ENCODE measurements at places on chromosomes 3 and 15.

GRCh38 chr3:179036626-179037300, 34.8 kb downstream of the ZMAT3 start:
- no peak for DNase-seq

GRCh38 chr15:33068007-33068481, 126.5 kb downstream of the FMN1 start:
- DNase-seq, result peak; percentile 89

GRCh38 chr3:118548434-118548833, 486.2 kb downstream of the IGSF11 start:
- DNase-seq, result no peak

DNA sequence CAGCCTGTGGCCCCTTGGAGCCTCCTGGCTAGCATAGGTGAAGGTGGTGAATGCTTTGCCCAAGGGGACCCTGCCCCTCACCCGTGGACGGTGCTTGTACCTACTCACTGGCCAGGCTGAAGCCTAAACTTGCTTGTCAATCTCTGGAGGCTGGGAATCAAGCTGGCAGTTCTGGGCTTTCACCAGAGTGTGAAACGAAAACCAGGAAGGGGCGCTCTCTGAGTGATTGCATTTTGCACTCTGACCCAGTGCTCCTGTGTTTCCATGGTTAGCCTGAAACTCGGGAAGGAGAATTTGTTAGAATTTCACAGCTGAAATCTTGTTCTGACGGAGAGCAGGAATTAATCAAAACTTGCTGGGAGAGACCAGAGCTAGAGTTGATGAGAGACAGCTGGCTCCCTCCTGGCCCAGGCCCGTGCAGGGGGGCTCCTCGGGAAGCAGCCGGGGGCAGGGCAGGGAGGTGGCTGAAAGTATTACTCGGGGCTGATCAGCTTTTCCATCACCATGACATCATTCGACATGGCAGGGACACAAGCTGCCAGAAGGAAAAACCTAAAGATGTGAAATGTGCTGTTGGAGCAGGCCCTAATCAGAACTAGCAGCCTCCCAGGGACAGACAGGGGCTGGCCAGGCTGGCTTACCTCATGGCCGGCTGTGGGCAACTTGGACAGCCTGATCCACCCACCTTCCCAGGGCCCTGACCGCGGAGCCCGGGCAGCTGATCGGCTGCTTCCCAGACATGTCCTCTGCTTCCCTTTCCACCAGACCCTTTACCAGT, 323.6 kb upstream of the CTDSPL start:
- no peak for DNase-seq

DNA sequence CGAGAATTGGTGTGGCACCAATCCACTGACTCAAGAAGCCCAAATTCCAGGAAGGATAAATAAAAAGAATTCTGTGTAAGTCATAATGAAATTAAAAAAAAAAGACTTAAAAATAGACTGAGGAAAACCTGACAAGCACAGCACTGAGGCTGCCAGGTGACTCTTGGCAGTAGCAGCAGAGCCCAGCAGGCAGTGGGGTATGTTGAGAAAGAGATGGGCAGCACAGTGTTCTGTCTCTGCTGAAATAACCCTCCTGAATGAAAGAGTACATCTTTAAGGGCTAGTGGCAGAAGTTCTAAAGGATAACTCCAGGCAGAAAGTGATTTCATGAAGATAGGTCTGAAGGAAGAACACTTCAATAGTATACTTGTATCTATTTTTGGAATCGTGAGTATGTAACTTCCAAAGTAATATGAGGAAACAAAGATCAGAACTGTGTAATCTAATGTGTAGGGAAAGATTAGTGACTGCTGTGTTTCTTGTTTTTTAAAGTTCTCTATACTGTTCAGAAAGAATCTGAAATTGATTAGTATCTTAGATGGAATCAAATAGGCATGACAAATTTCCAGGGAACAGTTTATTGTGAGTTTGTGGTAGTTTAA, 75.9 kb downstream of the RAB7A start:
- peak; percentile 31 for DNase-seq

GRCh38 chr3:196144383-196145105, 62.7 kb upstream of the TFRC start:
- DNase-seq, result no peak

DNA sequence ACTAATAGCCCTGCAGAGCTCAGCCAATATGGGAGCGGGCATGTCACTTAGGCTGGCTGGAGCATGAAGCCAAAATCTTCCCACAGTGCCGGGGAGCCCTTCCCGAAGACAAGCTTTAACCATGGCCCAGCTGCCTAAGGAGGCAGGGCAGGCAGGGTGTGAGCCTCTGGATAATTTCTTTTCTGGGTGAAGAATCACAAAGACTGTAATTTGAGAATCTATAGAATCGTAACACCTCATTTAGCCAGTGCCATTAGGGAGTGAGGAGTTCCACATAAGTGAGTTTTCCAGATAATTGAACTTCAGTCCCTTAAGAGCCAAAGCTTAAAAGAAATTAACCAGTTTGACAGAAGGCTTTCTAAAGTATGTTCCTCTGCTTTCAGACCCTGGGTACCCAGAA, 40.2 kb upstream of the TLE3 start:
- DNase-seq, result no peak
